ENCODE measurements at places on chromosomes 12 and 14.

GRCh38 chr12:31033146-31033545 lies 40.5 kb upstream of the DDX11 start:
- no peak for DNase-seq

DNA sequence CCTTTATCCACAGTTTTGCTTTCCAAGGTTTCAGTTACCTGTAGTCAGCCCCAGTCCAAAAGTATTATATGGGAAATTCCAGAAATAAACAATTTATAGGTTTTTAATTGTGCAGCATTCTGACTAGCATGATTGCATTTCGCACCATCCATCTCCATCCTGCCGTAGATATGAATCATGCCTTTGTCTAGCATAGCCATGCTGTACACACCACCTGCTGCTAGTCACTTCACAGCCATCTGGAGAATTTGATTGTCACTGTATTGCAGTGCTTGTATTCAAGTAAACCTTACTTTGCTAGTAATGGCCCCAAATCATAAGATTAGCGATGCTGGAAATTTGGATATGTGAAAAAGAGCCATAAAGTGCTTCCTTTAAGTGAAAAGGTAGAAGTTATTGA lies 36.0 kb downstream of the MUCL1 start:
- DNase-seq: no peak

DNA sequence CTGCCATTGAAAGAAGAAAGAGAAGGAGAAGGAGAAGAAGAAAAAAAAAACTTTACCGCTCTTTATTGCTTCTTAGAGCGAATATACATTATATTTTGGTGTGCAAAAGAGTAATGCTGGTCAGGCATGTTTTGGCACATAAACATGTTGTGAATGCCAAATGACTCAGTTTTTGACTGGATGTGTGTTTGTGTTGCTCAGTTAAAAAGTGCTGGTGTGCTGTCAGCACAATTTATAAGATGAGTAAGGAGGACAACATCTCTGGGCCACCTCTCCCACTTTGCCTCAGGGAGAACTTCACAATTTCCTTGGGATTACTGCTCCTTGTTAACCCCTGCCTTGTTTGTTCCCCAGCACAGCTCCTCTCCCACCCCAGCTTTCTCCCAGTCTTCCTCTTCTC lies 584.8 kb downstream of the ETNK1 start:
- DNase-seq: no peak

DNA sequence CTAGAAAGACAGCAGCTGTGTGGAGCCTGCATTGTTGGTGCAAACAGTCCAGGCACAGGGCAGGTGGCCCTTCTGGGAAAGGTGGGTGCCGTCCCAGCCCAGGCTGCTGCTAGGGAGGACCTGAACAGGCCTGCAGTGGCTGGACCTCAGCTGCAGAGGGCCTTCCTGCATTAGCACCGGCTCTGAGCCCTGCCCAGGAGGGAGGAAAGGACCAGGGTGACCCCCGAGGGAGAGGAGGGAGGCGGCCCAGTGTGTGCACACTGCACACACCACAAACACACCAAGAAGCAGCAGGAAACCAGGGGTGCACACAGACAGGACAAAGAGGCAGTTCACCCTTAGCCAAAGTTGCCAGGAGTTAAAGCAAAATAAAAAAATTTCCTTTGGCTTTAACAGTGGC lies 8.0 kb upstream of the PGAM5 start:
- DNase-seq: no peak

- no peak for DNase-seq
Observed at GRCh38 chr14:78240567-78240966, 70.4 kb downstream of the NRXN3 start.

DNA sequence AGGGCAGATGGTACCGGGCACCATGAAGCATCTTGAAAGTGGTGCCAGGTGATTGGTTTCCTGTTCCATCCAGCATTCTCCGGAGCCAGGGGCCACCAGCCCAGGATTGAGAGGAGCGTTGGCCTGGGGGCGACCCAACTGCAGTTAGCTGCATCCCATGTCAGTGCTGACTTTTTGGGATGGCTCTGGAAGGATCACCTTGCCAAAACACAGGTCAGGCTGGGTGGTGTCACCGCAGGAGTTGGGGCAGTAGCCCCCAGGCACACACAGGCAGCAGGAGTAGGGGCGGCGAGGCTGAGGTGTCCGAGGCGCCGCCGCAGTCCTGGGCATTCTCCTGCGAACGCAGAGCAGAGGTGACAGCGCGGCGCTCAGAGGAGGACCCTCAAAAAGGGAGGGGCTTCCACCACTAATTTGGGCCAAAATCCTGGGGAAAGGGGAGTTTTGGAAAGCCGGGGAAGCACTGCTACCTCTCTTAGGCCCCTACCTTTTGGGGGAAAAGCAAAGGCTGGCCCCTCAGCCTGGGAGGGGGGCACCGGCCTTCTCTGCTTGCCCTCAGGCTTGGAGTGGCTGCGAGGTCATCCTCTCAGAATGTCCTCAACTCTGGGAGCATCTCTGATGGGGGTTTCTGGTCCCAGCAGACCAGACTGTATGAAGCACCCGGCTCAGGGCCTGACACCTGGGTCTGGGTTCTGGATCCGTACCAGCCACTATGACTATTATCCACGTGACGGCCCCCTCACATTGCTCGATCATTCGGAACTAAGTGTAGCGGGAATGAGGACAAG lies 26.7 kb upstream of the LRTM2 start:
- DNase-seq: no peak

DNA sequence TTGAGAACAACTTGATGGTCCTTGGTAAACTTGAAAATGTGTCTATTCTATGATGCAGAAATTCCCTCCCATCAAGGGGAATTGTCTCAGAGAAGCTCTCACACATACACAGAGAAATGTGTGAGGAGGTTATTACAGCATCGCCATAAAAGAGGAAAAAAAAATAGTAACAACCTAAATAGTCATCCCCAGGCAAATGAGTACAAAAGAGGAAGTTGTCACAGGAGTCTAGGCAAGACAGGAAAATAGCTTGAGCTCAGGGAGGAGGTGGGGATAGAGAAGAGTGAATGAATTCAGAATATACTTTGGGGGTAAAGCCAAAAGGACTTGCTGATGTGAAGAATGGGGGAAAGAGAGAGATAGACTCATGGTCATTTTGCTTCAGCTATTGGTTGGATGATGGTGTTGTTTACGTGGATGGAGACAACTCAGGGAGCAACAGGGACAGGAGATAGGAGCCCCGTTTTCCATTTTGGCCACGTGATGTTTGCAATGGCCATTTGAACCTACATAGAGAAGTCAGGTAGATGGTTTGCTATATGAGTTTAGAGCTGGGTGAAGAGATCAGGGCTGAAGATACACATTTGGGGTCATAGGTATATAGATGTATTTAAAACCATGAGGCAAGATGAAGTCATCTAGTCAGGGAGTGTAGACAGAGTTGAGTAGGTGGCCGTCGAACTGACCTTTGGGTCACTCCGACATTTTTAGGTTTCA lies 20.3 kb downstream of the LRRC74A start:
- peak; percentile 86 for DNase-seq

DNA sequence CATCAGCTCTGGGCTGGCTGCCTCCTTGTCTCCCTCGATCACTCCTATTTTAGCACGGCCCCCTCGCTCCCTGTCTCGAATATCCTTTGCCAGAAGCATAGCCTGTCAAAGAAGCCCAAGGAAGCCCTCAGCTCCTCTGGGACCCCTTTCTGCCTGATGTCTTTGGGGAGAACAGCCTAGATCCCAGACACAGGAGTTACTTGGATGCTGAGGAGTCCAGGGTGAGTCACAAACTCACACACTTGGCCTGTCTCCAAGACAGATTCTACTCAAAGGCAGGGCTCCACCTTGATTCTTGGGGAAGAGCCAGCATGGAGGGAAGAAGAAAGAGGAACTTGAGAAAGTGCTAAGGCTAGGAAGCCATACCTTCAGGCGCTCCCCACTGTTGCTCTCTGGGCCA lies 8.1 kb downstream of the AVIL start:
- DNase-seq: no peak

DNA sequence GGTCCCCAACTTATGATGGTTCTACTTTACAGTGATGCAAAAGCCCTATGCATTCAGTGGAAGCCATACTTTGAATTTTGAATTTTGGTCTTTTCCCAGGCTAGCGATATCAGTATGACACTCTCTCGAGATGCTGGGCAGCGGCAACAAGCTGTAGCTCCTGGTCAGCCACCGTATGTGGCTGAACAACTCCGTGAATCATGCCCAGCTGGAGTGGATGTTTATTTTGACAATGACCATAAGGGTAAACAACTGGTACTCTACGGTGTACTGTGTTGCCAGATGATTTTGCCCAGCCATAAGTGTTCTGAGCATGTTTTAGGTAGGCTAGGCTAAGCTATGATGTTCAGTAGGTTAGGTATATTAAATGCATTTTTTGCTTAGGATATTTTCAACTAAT lies 8.2 kb upstream of the ZNF410 start:
- DNase-seq: no peak

- no peak for DNase-seq
Observed at GRCh38 chr12:39902821-39903220, 203.1 kb downstream of the SLC2A13 start.

GRCh38 chr12:89351489-89352241 lies 636 bp downstream of the DUSP6 start:
- peak; percentile 46 for DNase-seq

DNA sequence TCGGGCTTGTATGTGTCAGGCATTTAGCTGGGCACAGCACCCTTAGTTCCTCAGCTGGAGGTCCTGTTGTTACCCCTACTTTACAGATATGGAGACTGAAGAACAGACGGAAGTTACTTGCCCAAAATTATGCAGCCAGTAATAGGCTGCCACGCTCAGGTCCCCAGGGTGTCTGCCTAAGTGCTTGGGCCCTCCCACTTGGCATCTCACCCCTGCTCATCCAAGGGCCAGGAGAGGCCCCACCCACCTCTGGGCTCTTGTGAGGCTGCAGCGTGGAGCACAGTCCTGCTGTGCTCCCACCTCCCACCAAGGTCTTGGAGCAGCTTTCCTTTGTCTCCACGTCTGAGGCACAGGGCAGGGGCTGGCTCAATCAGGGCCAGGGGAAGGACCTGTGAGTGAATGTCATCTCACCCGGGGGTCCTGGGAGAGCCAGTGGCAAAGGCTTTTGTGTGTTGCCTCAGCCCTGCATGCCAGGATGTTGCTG lies 64.6 kb downstream of the BEGAIN start:
- DNase-seq: no peak

DNA sequence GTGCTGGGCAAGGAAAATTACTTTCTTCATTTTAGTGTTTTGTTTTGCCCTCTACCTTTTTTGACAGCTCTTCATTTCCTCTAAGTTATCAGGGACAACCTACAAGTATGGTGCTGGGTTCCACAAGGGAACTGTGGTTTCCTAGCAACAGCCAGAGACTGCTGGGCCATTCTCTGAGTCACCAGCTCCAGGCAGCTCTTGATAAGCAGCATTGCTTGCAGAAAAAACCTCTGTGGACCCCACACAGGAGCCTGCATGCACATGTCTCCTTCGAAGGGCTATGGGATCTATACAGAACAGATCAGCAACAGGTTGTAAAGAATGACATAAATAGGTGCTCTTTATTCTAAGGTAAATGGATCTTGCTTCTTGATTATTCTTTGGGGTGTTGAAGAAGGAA lies 81.0 kb upstream of the CCDC196 start:
- DNase-seq: no peak

DNA sequence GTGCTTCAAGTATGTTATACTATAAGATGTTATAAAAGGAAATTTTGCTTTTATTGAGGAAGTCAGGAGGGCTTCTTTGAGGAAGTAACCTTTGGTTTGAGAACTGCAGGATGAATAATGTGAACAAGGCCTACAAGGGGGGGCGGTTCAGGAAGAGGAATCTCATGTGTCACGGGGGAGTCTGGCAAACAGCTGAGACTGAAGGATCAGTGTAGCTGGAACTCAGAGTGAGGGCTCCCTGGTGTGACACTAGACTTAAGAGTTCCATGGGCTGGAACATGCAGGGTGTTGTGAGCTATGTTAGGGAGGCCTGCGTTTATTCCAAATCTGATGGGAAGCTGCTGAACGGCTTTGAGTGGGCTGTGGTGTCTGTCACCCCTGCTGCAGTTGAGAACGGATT lies 62.3 kb downstream of the UNC79 start:
- peak; percentile 63 for DNase-seq

- DNase-seq: peak; percentile 95
Observed at GRCh38 chr14:76958980-76959710, 69.4 kb downstream of the IRF2BPL start.

- DNase-seq: peak; percentile 93
Observed at GRCh38 chr14:67853715-67854114, 34.1 kb downstream of the RAD51B start.

DNA sequence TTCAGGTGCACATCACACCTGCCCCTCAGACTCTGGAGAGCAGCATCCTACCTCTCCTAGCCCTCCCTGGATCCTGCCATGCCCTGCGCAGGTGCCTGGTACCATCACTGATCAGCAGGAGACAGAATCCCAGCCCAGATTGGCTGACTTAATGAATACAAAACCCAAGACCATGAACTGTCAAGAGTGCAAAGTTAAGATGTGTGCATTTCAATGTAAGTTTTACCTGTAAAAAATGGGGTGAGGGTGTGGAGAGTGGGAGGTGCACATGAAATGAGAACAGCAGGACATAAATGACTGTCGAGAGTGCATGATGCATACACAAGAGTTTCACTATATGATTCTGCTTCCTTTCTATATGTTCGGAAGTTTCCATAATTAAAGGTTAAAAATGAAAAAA lies 57.9 kb upstream of the GPR68 start:
- DNase-seq: no peak

DNA sequence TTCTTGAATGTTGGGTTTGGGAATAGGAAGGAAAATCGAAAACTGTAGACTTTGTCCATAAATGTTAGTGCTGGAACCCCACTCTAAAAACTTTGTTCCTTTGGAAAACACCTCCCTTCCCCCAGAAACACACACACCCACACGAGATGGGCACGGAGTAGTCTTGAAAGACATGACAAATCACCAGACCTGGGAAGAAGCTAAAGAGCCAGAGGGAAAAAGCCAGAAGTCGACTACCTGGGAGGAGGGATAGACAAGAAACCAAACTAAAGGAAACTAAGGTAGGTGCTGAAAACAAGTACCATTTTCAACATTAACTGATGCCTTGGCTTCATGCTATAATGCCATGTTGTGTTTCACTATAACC lies 925 bp upstream of the NANOG start:
- no peak for DNase-seq

DNA sequence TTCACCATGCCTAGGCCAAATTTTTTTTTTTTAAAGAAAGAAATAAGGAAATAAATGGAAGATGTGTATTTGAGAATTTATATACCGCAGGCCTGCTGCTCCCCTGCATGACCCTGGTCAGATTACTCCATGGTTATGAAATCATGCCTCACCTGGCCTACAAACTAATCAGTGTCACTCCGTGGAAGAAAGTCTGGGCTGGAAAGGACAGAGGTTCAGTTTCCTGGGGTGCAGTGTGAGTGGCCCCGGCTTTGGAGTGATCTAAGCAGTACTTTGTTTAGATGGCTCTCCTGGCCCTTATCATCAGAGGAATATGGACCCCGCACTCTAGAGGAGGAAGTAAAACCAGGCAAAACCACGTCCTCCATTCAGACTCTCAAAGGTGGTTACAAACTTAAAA lies 9.6 kb downstream of the APOBEC1 start:
- DNase-seq: no peak

- no peak for DNase-seq
Observed at GRCh38 chr12:95231190-95231589, 13.6 kb downstream of the VEZT start.

Measured in inflammatory macrophage treated with lipopolysaccharide for 4 hours (primary cell).